ENCODE measurements at places on chromosomes 6 and 20.
A peak's percentile ranks its signal among the peaks of the same experiment; 100 is the strongest.

DNA sequence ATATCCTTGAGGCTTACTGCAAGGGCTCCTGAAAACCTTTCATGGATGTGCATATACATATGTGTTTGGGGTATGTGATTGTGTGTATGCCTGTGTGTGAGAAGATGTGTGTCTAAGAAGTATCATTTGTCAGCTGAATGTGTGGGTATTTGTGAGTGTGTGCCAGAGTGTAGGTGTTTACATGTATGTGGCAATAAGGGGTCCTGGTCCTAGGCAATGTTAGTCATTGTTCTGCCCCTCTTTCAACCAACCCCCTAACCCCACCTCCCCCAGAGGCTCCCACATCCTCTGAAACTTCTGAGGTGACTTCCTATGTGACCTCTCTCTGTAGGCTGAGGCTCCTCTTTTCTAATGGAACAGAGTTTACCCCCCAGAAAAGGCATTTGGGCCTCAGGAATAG is 186.4 kb downstream of the LRFN2 start:
- no peak for DNase-seq

DNA sequence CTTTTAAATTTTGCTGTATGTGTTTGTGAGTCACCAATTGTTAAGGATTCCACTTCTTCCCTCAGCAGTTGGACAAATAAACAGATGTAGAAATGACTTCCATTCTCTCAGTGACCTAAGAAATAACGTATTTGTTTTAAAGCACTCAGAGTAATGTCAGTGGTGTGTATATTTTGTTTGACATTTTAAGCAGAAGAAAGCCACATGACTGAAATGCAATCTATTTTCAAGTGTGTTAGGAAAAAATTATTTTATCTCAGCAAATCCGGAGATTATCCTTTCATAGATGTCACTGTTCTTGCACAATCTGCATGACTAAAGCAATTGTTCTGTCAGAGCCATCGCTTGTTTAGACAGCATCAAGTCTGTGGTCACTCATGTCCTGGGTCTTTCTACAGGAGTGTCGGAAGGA is 77.1 kb downstream of the JAG1 start:
- no peak for DNase-seq

GRCh38 chr20:49750611-49751396 is 37.1 kb upstream of the B4GALT5 start:
- no peak for DNase-seq

GRCh38 chr6:12262236-12263061 is 27.7 kb upstream of the EDN1 start:
- no peak for DNase-seq

GRCh38 chr6:25874118-25874517 is at the start of gene SLC17A3:
Gene SLC17A3, minus strand, starts transcription at chr6:25874243. Its CDS starts 5,856 bp downstream, at chr6:25868387.
- DNase-seq: no peak

GRCh38 chr6:127514773-127515227 is 4.3 kb downstream of the MTCL3 start:
- DNase-seq: peak; percentile 39

DNA sequence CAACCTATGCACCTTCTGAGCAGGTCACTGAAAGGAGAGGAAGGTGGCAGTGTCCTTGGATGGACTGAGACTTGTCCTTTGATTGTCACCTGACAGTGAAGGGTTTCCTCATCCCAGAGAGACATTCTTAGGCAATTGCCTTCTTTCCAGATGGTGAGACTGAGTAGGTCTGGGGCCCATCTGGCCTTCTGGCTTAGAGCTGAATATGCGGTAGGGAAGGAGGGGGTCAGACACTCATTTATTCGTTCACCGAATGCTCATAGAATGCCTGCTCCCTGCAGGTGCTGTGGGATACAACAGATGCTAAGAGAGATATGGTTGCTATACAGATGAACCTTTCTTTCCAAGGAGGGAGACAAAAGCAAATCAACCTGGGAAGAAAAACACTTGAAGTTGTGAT is 76.8 kb downstream of the BMP6 start:
- no peak for DNase-seq

DNA sequence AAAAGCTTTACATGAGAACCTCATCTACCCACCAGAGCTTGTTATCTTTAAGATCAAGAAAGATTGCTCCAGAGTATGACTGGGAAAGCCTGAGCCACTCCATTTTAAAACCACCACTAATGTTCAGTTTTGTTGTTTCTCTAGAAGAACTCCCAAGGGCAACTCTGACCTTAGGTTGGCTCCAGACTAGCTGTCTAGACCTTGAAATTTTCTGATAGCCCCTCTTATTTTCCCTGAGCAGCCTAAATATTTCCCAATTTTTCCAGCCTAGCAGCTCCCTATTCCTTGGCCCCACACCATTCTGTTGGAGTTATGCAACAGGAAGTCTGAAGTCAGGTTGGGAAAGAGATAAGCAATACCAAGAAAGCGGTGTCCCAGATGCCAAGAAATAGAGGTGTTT is 84.6 kb upstream of the TCF21 start:
- no peak for DNase-seq

DNA sequence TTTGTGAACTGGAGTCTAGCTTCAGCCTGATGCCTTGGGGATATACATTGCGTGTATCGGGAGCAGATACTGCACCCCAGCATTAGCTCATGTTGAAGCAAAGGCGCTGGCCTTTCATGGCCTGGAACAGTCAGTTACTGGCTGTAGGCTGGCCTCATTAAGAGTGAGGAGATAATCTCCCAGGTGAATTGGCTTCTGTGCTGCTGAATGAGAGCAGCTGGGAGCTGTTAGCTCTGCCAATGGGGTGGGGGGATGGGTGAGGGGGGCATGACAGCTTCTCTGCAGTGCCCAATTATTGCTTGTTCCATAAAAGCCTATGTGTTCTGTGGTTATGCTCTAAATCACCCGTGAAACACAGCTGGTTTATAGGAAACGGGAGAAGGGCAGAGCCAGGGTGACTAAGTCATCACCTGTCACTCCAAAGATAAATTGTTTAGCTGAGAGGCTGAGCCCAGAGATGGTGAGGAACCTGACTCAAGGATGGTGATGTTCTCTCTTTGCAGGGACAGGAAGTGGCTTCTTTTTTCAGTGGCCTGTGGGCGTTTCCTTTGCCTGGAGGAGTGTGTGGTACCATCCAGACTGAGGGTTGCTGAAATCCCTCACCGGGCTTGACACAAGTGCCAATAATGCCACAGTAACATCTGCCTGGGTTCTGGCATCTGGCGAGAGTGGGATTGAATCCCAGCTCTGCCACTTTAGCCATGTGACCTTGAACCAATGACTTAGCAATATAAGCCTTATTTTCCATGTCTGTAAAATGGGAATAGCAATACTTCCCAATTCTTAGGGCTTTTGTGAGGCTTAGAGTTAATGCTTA is 170.8 kb downstream of the BCAS1 start:
- DNase-seq: peak; percentile 74

GRCh38 chr6:107976155-107976783 is 18.3 kb upstream of the SEC63 start:
- DNase-seq: no peak

DNA sequence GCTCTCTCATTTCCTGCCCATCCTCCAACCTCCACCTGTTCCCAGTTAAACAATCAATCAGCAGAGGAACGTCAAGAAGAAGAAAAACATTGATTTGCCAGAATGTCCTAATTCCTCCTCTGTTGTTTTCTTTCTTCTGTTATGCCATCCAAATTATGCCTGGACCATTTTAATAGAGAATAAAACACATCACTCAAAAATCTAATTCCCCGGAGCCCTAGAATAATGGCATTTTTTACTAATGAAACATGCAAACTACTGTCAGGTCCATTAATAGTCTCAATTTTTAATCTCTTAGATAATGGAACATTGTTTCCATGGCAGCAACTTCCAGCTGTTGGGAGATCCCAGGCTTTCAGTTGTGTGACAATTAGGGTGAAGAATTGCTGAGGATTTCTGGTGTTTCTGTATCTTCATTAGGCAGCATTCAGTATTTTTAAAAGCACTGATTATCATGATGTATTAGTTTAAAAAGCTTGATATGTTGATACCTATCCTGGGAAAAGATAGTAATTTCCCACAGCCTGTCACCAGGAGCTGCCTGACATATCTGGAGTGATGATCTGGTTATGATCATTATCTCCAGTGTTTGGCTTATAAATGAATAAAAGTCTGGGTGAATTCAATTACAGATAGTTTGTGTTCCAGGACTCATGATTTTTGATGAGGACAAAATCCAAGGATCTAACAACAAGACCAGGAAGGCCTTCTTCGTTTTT is 209.8 kb downstream of the TPBG start:
- DNase-seq: no peak

- no peak for DNase-seq
These were observed 115.1 kb downstream of the JAG1 start for GRCh38 chr20:10558635-10559187.

- DNase-seq: peak; percentile 39
These were observed 7.9 kb downstream of the PTK6 start for GRCh38 chr20:63529180-63529860.

DNA sequence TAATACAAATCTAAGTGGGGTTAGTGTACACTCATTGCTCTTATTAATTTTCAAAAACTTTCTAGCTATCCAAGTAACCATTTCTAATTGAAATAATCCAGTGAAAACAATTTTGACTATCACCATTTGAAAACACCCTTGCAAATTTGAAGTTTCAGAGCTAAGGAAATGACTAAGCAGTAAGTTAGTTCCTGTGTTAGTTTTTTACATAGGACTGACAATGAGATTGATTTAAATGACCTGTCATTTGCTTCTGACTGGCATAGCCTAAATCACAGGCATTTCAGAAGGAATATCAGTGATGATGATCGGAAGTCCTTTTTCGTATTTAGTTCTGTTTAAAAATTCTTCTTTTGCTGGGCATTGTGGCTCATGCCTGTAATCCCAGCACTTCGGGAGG is 27.0 kb downstream of the STK4 start:
- no peak for DNase-seq

DNA sequence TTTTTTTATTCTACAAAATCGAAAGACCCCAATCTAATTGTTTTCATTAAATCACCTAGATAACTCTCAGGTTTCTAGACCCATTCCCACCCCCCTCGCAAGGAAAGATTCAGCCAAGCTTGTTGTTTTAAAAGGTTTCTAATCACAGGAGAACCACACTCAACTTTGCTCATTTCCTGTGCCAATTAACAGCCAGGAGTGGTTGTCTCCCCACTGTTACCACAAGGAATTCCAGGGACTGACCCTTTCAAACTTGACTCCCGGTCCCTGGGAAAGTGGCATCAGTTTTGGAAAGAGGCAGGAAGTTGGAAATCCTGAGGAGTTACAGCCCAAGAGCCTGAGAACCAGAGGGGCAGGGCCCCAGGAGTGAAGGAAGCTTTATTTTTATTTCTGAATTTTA is 561.3 kb upstream of the JAG1 start:
- DNase-seq: no peak

DNA sequence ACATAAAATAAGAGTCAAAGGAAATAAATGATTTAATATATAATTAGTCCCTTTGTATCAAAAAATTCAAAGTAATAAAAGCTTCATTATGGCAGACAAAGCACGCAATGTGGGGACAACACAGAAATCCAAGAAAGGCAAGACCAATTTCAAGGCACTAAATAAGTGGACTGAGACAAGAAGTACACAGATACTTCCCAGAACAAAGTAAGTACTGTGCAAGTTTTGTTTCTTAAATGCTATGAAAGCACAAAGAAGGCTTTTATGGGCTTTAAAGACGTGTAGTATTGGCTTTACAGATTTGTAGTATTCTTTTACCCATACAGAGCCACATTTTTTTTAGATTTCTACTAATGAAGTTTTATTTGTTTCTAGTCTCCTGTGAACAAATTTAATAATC is 174.6 kb downstream of the TRDN start:
- no peak for DNase-seq

- DNase-seq: no peak
These were observed 740 bp downstream of the TRIM15 start for GRCh38 chr6:30163918-30164654.

DNA sequence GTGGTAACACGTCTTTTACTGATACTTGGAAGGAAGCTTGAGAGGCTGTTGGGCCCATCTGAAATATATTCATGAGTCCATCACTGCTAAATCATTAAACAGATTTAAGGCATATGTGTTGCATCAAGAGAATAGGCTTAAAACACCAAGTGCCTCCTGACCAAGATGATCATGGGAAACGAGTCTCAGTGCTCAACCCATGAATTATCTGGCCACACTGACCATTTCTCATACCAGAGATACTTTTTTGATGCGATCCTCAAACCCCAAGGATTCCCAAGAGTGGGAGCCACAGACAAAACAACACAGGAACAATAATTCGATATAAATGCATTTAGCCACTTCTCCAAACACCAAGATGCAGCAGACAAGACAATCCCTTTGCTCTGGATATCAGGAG is 17.2 kb downstream of the HEY2 start:
- DNase-seq: no peak

DNA sequence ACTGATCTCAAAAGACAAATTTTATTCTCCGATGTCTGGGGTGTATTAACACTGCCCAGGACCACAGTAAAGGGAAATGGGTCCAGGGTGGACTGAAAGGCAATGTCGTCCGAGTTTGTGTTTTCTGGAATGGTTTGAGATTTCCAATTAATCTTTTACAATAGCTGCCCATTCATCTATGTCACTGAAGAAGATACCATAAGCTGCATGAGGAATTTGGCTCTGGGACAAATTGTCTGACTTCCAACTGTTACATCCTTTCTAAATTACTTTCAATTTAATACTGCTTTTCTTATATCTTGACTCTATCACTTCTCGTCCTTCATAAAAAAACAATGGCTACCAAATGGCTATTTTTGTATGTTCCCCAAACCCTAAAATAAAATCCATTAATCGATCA is 130.7 kb upstream of the KCNK16 start:
- DNase-seq: no peak

DNA sequence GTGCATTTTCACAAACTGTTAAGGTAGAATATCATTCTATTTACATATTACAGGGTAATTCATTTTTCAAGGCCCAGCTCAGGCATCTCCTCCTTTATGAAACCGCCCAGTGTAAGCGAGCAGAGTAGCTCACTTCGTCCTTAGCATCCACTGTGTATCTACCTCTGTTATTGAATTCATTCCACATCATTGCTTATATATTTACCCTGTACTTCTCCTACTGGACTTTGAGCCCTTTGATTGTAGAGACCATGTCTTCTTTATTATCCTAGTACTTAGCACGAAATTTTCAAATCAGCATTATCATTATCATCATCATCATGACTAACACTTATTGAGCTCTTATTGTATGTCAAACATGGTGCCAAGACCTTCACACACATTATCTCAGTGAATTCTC is 76.7 kb downstream of the FRK start:
- no peak for DNase-seq

DNA sequence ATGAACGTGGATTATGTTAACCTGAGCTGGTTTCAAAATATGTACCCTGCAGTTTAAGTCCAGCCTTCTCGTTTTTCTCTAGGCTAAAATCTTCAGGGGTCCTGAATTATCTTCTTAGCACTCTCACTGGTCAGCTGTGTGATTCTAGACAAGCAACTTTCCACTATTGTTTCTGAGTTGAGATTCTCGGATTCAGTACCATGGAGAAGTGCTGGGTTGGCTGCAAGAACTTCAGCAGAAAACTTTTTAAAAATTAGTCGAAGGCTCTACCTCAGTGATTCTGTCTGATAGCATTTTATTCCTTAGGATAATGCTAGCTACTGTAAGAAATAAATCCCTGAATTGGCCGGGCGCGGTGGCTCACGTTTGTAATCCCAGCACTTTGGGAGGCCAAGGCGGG is 173.7 kb downstream of the GRM1 start:
- no peak for DNase-seq
